ENCODE measurements at places on chromosomes 7 and 10.
A peak's percentile ranks its signal among the peaks of the same experiment; 100 is the strongest.

DNA sequence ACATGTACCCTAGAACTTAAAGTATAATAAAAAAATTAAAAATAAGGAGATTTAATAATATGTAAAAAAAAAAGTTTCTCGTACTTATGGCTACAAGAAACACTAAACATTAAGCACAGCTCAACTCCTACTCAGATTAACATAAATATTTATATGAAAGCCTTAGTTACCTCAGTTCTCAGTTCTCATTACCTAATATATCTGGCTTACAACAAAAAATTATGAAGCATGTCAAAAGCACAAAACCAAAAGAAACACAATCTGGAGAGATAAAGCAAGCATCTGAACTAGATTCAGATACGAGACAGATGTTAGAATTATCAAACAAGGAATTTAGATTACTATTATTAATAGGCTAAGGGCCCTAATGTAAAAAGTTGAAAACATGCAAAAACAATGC is 40.1 kb downstream of the RNF133 start:
- H3K27me3 ChIP-seq, result no peaks in the 10 kb centered on the region
- no peak overlapping the region for H3K27ac ChIP-seq
- no peaks in the 10 kb centered on the region for H3K36me3 ChIP-seq
- H3K4me1 ChIP-seq, result no peaks in the 10 kb centered on the region
- no peak overlapping the region for H3K4me3 ChIP-seq
- no peak for DNase-seq

- DNase-seq, result no peak
- H3K36me3 ChIP-seq, result no peaks in the 10 kb centered on the region
- no peaks in the 10 kb centered on the region for H3K27me3 ChIP-seq
- no peak overlapping the region for H3K4me3 ChIP-seq
- peak overlapping the region; percentile 57 for H3K27ac ChIP-seq
These were observed 20.0 kb upstream of the TNS3 start for GRCh38 chr7:47601881-47602249.

DNA sequence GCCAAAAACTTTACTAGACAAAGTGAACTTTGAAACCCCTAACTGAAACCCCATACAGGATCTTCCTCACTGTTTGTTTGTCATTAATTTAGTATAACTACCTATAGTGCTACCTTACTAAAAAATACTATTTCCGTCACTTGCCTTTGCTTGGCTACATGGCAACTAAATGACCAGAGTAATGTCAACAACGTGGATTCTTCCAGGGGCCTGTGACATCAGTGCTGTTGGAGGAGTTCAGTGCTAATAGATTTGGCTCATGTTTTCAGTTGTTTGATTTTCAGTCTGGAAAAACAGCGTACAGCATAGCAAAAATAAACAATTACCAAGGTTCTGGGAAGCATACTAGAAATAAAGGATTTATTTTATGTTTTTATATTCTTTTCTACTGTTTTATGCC is 3.0 kb upstream of the ASB15 start:
- no peak overlapping the region for H3K27ac ChIP-seq
- no peaks in the 10 kb centered on the region for H3K36me3 ChIP-seq
- H3K4me3 ChIP-seq, result no peak overlapping the region
- H3K4me1 ChIP-seq, result no peaks in the 10 kb centered on the region
- H3K27me3 ChIP-seq, result no peaks in the 10 kb centered on the region
- DNase-seq, result no peak

- DNase-seq, result peak; percentile 97
- no peaks in the 10 kb centered on the region for H3K36me3 ChIP-seq
- peaks cover 15% of the 10 kb centered on the region for H3K4me1 ChIP-seq
- H3K27ac ChIP-seq, result peak overlapping the region; percentile 38
These were observed 13.0 kb upstream of the CHST15 start for GRCh38 chr10:124106241-124106879.

DNA sequence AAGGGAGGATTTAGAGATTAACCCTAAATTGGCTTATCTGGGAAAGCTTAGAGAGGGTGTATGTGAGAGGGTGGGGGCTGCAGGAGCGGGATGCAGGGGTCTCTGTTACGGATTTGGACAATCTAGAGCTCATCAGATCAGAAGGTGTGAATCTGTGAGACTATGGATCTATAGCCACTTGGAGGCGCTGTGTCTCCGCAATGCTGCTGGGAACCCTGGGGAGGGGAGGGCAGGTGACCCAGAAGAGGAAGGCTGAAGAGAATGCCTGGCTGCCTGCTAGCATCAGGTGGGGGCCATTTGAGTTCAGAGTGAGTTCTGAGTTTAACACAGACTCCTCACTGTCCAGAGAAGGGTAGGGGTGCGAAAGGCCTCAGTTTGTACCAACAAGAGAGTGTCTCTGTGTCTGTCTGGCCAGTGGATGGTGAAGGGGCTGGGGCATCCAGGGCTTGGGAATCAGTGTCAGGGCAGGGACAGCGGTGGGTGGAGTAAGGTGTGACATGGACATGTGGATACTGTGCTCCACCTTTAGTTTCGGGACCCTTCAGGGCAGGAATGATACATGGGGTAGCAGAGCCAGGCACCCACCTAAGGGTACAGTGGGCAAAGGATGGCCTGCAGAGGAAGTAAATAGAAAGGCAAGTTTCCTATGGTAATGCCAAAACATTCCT is 187.3 kb upstream of the PRSS58 start:
- no peak for DNase-seq
- H3K36me3 ChIP-seq, result no peaks in the 10 kb centered on the region
- H3K27me3 ChIP-seq, result no peaks in the 10 kb centered on the region
- no peak overlapping the region for H3K27ac ChIP-seq
- no peak overlapping the region for H3K4me3 ChIP-seq
- peaks cover 31% of the 10 kb centered on the region for H3K4me1 ChIP-seq

- H3K4me1 ChIP-seq, result no peaks in the 10 kb centered on the region
- H3K27me3 ChIP-seq, result peaks cover 3% of the 10 kb centered on the region
- no peak overlapping the region for H3K27ac ChIP-seq
- H3K36me3 ChIP-seq, result no peaks in the 10 kb centered on the region
- no peak overlapping the region for H3K4me3 ChIP-seq
- peak; percentile 24 for DNase-seq
These were observed 57.5 kb upstream of the CREB5 start for GRCh38 chr7:28354601-28355402.

- H3K27me3 ChIP-seq, result no peaks in the 10 kb centered on the region
- H3K36me3 ChIP-seq, result no peaks in the 10 kb centered on the region
- H3K4me1 ChIP-seq, result no peaks in the 10 kb centered on the region
- no peak for DNase-seq
- H3K4me3 ChIP-seq, result no peak overlapping the region
- H3K27ac ChIP-seq, result no peak overlapping the region
These were observed 278.5 kb downstream of the BICC1 start for GRCh38 chr10:58791137-58791536.

GRCh38 chr10:31158011-31158658 is 126.5 kb upstream of the ZNF438 start:
- no peak for DNase-seq
- H3K27me3 ChIP-seq, result no peaks in the 10 kb centered on the region
- H3K36me3 ChIP-seq, result no peaks in the 10 kb centered on the region
- H3K4me3 ChIP-seq, result no peak overlapping the region
- H3K27ac ChIP-seq, result no peak overlapping the region

- H3K27me3 ChIP-seq, result no peaks in the 10 kb centered on the region
- H3K27ac ChIP-seq, result no peak overlapping the region
- DNase-seq, result no peak
- no peaks in the 10 kb centered on the region for H3K4me1 ChIP-seq
- no peaks in the 10 kb centered on the region for H3K36me3 ChIP-seq
- H3K4me3 ChIP-seq, result no peak overlapping the region
These were observed 248.5 kb downstream of the BUB3 start for GRCh38 chr10:123402656-123403055.

DNA sequence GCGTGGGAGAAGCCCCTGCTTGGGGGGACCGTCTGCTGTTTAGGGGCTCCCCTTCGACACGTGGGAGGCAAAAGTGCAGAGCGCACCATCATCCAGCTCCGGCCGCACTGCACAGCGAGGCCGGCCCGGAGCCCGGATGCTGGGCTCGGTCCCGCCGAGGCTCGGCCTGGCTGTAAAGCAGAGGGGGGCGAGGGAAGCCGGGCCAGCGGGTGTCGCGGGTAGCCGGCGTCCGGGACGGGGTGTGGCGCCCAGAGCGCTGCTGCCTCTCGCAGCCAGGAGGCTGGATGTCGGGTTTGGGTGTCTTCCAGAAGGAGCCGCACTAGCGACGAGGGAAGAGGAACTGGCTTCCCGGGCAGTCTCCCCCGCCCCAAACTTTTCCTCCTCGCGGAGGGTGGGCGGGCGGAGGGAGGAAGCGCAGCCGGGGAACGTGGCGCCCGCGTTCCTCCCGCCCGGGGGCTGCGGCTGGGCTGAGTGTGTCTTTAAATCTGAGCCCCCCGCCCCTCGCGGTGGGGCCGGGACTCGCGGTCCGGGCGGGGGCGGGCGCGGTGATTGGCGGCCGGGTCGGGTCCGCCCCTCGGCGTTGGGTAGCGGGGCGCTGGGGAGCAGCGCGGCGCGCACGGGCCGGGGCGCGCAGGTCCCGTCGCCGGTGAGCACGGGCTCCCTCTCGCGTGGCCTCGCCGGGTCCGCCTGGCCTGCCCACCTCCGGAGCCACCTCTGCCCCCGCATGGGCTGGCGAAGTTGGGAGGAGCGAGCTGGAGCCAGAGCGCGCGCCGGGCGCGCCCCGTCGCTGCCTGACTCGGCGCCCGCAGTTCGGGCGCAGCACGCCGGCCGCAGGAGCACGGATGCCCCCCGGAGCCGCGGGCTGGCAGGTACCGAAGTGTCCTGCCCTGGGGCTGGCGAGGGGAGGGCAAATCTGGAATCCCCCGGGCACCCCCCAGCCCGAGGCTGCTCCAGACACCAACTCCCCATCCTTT is at the start of gene PALD1:
Gene PALD1 (plus strand): TSS at position 577 of the 974 bp plus-strand sequence. CDS start 47,185 bp downstream, outside the sequence.
- no peak within 1 kb of the TSS for H3K27ac ChIP-seq
- H3K4me1 ChIP-seq, result peaks cover 44% of the 10 kb centered on the region
- peak; percentile 46 for DNase-seq
- no peaks in the 10 kb centered on the region for H3K36me3 ChIP-seq
- H3K4me3 ChIP-seq, result peak within 1 kb of the TSS; percentile 35
- H3K27me3 ChIP-seq, result peaks cover 2% of the 10 kb centered on the region

DNA sequence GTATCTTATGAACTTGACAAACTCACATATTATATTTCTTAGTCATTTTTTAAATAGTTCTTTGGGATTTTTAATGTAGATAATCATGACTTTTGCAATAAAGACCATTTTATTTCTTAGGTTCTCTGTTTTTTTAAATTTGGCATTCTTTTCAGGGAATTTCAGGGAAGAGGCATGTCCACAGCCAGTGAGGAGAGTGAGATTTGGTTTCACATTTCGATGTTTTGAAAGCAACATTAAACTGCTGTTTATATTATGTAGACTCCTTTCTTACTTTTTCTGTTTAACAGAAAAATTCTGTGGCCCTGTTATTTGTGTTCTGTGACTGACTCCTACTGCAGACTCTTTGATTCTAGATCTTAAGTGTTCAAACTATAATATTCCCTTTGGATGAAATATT is 153.7 kb downstream of the FAM107B start:
- no peaks in the 10 kb centered on the region for H3K36me3 ChIP-seq
- no peak for DNase-seq
- H3K27ac ChIP-seq, result no peak overlapping the region
- H3K27me3 ChIP-seq, result no peaks in the 10 kb centered on the region
- H3K4me3 ChIP-seq, result no peak overlapping the region

GRCh38 chr10:109886037-109886780 is 37.1 kb downstream of the XPNPEP1 start:
- no peak for DNase-seq
- peaks cover 37% of the 10 kb centered on the region for H3K36me3 ChIP-seq
- peaks cover 24% of the 10 kb centered on the region for H3K4me1 ChIP-seq

GRCh38 chr10:130630135-130630534 is 493.9 kb downstream of the GLRX3 start:
- no peaks in the 10 kb centered on the region for H3K36me3 ChIP-seq
- no peak overlapping the region for H3K4me3 ChIP-seq
- no peak for DNase-seq
- H3K4me1 ChIP-seq, result no peaks in the 10 kb centered on the region
